ENCODE measurements at places on chromosomes 1 and 21. TPM values are rescaled to one million over a fixed set of nuclear protein-coding genes. Genes with fewer than 3 reads are reported as not detected.

ZYG11A gene
- 0.23 TPM for polyA plus RNA-seq

PRELP gene
- 8.7 TPM for polyA plus RNA-seq

OVAAL gene
- not detected for polyA plus RNA-seq

DNA sequence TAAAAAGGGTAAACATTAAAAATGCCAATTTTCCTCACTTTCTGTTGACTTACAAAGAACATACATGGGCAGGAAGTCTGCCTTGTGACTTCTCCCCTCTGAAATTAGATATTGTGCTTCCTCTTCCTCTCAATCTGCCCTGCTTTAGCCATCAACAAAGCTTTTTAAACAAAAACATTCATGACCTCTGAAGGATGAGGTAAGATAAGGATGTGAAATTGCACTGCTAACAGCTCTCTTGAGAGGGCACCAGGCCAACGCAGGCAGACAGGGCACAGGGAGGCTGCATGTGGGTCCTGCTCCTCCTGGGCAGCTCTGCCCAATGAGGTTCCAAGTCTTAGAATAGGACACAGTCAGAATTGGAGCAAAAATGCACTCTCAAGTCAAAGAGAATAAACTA, 62.1 kb downstream of the DEGS1 start:
- no peak for DNase-seq

GRCh38 chr1:242877229-242877628, 352.7 kb upstream of the PLD5 start:
- no peak for DNase-seq

- DNase-seq, result no peak
Observed at GRCh38 chr1:150196417-150196816, 39.5 kb downstream of the ANP32E start.

DNA sequence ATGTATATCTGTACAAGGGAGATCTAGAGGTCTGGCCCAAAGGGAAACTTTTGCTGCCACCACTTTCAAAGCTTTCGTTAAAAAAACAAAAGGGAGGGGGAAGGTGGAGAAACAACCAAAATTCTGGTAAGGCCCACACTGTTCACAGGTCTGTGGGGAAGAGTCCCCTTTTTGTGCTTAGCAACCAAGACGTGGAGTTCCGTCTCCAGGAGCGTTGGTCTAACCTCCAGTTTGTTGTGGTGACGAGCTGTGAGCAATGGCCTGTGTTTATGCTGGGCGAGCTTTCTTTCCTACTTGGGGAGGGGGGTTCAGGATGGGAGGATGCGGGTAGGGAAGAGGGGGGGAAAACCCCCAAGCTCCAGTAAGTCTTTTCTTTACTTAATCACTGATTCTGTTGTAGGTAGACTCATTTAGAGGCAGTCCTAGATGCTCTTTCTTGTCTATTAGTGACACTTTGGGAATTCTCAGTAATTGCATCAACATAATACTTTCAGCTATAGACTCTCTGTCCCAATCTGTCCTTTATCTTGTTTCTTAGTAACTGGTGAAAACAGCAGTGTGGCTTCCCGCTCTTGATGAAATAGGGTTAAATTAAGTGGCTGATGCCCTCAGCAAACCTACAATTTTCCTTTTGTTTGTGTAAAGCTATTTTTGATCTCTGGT, 1.5 kb downstream of the HIPK1 start:
- DNase-seq, result no peak

GRCh38 chr1:5985250-5985649, 7.0 kb downstream of the NPHP4 start:
- no peak for DNase-seq

DNA sequence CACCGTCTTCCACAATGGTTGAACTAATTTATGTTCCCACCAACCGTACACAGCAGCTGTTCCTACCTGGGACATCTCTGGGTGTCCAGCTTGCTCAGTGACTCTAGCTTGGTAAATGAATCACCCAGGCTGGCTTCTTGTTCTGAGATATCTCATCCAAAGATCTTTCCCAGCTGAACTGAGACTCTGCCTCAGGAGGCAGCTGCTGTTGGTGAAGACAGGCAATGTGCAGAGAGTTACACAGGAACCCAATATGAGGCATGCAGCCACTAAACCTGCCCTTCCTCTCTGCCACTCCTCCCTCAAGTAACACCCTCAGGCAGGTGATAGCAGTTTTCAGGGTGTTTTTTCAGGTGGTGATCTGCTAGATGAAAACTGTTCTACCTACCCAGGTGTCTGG, 14.0 kb upstream of the FOXO6 start:
- DNase-seq, result no peak

GRCh38 chr1:117128323-117129079, 7.0 kb upstream of the TRIM45 start:
- DNase-seq, result no peak

DNA sequence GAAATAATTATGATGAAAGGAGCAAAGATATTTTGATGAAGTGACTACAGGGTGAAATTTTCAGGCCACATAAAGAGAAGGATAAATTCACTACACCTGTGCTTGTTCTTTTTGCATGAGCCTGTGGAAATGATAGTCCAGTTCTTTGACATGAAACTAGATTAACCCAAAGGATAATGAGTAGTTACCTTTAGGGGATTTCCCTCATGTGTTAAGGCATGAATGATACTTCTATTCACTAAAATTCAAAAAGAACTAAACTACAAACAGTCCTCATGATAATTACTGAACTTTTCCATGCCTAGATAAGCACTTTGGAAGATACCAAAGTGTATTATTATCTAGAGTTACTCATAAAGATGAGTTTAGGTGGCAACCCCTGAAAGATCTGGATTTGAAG, 244.3 kb downstream of the PTPRC start:
- no peak for DNase-seq

DNA sequence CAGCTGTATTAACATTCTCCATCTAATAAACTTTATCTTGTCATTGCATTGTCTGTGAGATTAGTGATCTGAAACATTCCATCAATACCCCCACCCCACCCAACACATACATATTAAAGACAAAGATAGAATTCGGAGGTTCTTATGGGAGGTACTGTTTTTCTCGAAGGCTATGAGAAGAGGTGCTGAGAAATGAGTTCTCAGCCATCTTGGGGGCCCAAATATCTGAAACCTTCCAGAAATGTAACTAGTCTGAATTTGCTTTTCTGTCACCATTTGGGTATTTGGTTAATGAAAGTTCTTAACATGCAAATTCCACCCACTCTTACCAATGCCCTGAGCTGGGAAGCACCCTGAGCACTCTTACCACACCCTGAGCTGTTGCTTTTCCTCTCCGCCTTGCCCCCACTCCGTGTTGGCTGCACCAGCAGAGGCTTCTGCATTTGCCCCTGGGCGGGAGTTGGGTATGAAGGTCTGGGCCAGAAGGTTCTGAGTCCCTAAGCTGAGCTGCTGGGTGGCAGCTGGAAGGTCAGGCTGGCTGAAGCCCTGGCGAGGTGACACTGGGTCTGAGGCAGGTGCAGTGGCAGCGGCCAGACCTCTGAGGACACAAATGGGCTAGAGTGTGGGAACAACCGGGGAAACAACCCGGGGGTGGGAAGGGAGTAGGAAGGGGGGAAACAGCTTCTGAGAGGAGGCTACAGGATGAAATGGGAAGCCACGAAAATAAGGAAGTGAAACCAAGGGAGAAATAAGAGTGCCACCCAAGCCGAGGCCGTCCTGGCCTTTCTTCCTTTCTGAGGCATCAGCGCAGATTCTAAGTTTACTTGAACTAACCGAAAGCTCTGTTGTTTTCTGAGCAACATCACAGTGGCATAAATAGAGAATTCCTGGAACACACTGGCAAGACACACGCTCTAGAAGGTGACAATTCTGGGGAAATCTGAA, 26.3 kb upstream of the IER5 start:
- DNase-seq, result no peak

DNA sequence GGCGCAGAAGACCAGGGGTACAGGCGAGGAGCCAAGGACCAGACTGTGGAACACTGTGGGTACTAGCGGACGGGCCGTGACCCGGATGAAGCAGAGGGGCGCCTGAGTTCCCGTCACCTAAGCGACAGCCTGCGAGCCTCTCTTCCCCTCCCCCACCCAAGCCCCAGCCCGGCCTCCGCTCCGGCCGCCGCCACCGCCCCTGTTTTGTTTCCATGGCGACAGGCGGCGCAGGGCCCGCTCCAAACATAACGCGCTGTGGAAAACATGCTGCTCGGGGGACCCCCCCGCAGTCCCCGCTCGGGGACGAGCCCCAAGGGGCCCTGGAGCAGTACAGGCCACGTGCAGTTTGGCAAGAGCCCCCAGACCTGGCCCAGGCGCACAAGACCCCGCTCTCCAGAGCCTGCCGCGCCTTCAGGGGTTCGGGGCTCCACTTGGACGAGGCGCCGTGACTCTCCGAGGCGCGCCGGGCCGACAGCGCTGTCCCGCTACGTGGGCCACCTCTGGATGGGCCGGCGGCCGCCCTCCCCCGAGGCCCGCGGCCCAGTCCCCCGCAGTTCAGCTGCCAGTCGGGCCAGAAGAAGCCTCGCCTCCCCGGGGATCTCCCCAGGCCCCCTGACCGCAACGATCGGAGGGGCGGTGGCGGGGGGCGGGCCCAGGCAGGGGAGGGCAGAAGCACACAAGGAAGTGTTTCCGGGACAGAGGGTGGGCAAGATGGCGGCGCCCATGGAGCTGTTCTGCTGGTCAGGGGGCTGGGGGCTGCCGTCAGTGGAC, at the start of gene MTX1:
TSS of gene MTX1 (plus strand) at position 155 of the 771 bp plus-strand sequence. CDS start at position 265, 110 bp downstream.
- no peak for DNase-seq

DNA sequence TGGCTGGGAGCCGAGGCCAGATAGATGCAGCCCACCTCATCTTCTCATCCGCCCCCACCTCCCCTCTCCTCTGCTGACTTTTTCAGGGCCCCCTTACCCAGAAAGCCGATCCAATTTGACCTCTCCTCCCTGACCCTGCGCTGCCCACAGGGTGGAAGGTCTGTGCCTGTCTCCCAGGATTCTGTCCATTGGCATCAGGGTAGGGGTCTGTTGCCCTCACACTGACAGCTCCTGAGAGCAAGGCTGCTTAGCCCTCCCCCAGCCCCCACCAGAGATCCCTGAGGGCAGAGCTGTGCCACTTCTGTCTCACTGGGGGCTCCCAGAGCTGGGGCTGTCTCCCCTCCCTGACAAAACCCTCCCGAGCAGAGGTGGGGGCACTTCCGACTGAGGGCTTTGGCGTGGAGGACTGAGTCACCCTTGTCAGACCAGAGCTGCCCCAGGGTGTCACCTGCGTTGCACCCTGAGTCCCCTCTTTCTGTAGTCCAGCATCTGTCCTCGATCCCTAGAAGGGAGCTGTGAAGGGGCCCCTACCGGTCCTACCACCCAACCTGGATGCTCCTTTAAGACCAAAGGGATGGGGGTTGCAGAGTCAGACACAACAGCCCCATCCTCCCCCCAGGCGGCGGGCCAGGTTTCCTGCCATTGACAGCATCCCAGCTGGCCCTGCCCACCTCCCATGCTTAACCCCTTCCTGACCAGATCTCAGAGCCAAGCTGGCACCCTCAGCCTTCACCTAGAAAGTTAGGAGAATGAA, 2.4 kb upstream of the FAM110D start:
- no peak for DNase-seq

Data from left renal pelvis (tissue), 4 donors.